ENCODE measurements at places on chromosomes 3 and 15.

GRCh38 chr15:87901926-87902690 is 354.4 kb downstream of the NTRK3 start:
- DNase-seq, result no peak

- DNase-seq, result no peak
Observed at GRCh38 chr3:99212969-99213368, 311.5 kb upstream of the DCBLD2 start.

DNA sequence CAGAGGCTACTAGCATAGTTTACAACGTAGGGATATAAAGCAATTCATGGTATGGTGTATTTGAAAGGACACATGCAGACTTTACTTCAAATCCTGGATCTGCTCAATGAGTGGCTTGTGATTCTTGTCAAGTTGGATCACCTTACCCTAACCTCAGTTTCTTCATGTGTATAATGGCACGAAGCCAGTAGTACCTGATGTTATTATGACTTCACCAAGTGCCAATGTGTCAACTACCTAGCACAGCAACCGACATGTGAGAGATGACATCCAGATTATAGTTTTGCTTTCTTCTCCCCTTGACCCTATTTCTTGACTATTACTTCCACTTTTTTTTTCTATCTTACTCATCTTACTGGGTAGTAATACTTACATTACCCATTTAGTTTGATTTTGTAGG is 304.5 kb downstream of the RBMS3 start:
- DNase-seq, result no peak

DNA sequence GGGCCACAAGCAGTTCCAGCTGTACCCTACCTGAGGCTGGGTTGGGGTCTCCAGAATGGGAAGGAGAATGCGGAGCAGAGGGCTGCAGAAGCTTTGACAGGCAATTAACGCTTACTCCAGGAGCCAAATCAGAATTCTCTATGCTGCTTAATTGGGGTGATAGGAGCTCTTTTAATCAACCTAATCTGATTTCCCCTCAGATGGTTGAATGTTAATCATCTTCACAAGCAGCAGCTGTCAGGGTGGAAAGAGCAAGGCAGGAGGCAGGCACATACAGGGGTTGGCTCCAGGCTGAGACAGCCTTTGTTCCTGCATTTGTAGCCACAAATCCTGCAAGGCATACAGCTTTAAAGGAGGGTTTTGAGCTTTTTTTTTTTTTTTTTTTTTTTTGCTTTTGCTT is 2.6 kb downstream of the CILP start:
- DNase-seq, result no peak

DNA sequence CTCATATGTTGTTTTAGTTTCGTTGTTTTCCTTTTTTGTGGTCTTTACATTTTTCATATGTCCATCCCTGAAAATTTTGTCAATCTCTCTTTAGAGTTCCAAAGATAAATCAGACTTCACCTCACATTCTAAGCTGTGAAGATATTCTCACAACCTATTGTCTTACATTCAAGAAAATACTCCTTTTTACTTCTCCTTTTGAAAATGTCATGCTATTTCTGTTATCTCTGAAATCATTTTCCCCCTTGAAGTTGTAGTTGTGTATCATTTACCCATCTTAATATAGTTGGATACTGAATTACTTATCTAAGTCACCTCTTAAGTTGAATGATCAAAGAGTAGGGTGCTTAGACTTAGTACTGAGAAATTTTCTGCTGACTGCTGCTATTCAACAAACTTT is 74.3 kb downstream of the DCUN1D1 start:
- DNase-seq, result no peak

DNA sequence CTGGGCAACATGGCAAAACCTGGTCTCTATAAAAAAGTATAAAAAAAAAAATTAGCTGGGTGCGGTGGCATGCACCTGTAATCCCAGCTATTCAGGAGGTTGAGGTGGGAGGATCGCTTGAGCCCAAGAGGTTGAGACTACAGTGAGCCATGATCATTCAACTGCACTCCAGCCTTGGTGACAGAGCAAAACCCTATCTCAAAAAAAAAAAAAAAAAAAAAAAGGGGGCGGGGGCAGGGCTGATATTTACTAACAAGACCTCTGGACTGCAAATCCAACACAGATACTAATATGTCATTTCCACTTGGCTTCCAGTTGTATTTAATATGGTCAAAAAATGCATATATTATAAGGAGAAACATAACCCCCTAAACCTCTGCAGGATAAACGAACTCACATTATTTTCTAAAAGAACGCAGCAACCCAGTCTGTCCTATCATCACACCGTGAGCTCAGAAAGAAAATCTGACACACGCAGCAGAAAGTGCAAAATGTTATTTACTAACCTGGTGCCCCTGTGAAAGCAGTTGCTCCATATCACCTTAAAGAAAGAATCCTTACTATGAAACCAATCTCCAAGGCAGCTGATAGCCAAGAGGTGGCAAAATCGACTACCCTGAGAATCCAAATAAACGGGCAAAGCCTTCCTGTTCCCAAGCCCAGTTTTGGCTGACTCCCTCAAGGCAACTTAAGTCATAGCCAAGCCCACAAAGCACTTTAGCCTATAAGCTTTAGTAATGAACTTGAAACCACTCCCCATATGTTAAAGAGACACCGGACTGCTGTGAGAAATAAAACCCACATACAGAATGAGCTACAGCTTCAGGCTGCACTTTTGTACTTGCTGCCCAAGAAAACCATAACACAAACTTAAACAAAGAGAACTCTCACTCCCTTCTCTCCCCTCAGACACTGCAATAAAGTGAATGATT is 39.3 kb downstream of the PLD1 start:
- peak; percentile 62 for DNase-seq

- DNase-seq, result no peak
Observed at GRCh38 chr3:110910346-110910955, 161.2 kb upstream of the NECTIN3 start.

GRCh38 chr15:99906793-99907192 is 173.6 kb upstream of the LYSMD4 start:
- DNase-seq, result no peak

DNA sequence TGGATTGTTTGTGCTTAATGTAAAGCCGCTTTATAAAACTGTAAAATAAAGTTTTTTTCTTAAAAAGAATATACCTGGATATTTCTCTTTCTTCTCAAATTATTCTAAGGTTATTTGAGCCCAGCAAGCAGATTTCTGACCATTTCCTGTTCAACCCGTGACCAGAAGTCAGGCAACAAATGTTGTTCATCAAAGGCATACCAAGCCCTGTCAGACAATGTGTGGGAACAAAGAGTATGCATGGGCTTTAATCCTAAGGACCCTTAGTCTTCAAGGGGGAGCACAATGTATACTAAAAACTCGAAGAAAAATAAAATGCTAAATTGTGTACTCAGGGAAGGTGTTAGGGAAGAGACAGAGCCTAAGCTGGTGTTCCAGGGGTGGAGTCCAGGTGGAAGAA is 26.6 kb upstream of the PAQR5 start:
- no peak for DNase-seq

GRCh38 chr3:1348547-1348946 is 255.7 kb downstream of the CNTN6 start:
- no peak for DNase-seq

- peak; percentile 100 for DNase-seq
Observed at GRCh38 chr3:141367038-141367730, 1.1 kb upstream of the ZBTB38 start.

DNA sequence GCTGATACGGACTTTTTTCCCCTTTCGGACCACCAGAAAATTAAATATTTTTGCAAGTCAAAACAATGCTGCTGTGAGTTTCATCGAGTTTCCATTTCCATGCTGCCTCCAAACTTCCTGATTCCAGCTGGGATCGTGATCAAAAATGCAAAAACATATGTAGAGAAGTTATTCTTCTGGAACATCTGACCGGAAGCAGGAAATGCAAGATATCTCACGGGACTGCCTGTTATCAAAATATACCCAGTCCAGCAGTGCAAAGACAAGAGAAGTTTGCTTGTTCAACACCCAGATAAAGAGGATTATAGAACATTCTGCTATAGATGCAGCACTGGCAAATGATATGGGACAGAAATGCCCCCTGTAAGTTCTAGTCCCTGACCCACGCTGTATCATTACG is 726.7 kb upstream of the NR2F2 start:
- peak; percentile 30 for DNase-seq

DNA sequence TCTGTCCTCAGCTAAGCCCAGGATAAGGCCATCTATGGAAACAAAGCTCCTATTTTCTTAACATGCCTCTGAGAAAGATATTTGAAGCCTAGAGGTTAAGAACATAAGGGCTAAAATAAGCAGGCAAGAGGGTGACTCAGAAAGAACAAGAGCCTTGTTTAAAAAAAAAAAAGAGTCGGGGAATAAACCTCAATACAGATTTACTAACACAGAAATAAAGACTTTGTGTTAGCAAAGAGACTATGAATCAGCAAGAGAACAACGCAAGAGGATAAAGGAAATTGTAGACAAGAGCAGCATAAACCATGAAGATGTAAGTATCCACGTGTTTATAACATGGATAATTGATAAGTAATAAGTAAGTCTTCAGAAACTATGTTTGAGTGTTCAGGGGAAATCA is 36.0 kb downstream of the RAB27A start:
- peak; percentile 75 for DNase-seq

- no peak for DNase-seq
Observed at GRCh38 chr3:188052169-188053035, 101.6 kb upstream of the LPP start.

DNA sequence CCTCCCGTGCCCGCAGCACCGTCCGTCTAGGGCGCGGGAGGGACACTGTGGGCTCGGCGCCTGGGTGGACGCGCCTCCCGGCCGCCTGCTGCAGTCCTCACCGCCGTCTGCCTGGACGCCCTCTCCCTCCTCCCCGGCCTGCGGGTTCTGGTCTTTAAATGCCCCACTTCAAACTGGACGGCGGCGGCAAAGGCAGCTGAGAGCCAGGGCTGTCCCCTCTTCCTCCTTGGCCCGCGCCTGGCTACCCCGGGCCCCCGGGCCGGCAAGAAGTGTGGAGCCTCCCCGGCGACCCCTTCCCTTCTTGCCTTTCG is 426 bp downstream of the CBLB start:
- no peak for DNase-seq

GRCh38 chr15:42220216-42220615 is 12.1 kb upstream of the VPS39 start:
- DNase-seq, result no peak

DNA sequence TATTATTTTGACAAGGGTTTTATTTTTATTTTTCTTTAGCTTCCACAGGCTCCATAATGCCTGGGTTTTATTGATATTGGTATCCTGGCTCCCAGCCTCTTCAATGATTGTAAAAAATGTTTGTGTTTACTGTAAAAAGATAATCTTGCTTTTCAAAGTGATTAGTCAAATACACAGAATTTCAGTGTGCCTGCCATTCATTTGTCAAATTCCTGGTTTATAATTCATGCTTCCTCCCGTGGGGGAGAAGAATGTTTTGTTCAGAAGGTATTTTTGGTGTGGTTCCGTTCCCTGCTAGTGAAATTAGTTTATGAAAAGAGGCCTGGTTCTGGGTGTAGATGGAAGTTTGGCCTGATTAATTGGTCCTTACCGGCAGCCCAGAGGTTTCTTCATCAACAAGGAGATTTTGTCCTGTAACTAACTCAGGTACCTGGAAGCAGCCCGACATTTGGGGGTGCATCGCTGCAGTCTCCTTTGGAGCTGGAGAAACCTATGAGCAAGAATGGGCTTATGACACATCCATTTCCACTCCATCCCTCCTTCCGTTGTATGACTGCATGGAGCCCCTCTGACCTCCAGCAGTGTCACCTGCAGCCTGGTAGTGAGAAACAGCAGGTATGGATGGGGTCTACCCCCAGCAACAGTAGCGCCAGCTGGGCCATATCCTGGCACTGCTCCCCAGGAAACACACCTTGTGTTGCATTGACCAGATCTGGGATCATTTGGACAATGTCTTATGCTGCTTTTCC is 101.5 kb downstream of the PGPEP1L start:
- no peak for DNase-seq

DNA sequence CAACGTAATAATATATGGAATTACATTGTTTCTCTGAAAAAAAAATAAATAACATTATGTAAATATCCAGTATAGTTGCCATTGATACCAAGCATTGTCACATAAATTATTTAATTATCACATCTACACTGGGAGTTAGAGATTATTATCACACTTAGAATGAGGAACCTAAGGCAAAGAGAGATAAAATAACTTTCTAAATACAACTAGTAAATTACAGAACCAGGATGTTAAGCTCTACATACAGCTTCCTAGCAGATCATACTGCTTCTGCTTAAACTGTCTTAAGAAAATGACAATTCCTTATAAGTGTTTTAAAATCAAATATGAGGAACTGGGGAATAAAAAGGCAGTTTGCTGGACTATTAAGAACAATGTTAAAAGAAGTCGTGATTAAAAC is 104.5 kb downstream of the NSUN3 start:
- DNase-seq, result no peak

GRCh38 chr3:135487261-135487660 is 478.3 kb upstream of the PPP2R3A start:
- no peak for DNase-seq

DNA sequence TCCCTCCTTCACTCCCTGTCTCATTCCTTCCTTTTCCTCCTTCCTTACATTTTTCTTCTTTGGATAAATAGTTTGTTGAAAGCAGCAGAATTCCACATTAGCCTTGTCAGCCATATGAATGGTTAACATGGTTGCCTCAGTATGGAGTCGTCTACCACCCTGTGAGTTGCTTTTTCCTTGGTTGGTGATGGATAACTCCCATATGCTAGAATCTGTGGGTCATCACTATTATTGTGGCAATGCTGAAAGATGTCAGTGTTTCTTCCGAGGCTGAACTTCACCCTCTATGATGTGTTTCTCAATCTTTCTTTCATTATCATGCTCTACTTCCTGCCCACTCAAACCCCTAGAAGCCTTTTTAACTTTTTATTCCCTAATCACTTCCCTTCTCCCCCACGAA is 481.8 kb upstream of the KCNMB2 start:
- no peak for DNase-seq

DNA sequence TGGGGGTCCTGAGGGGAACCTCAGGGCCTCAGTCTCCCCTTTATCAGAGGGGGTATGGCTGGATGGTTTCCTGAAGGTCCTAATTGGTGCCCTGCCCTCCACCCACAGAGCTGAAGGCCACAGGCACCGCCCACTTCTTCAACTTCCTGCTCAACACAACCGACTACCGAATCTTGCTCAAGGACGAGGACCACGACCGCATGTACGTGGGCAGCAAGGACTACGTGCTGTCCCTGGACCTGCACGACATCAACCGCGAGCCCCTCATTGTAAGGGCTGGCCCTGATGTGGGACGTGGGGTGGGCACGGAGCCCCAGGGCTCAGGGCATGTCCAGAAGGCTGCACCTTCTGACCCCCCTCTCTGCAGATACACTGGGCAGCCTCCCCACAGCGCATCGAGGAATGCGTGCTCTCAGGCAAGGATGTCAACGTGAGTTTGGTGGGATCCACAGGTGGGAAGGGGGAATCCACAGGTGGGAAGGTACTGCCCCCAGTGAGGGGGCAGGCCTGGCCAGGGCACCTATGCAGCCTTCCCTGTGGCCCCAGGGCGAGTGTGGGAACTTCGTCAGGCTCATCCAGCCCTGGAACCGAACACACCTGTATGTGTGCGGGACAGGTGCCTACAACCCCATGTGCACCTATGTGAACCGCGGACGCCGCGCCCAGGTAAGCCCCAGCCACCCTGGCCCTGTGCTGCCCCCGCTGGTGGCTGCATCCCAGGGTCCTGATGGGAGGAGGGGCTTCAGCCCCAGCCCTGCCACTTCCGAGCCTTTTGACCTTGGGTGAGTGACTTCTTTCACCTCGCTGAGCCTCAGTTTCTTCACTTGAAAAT is 17.5 kb upstream of the GNAT1 start:
- DNase-seq, result no peak

Data from foreskin fibroblast (primary cell).